ENCODE measurements at places on chromosomes 12 and 14.

DNA sequence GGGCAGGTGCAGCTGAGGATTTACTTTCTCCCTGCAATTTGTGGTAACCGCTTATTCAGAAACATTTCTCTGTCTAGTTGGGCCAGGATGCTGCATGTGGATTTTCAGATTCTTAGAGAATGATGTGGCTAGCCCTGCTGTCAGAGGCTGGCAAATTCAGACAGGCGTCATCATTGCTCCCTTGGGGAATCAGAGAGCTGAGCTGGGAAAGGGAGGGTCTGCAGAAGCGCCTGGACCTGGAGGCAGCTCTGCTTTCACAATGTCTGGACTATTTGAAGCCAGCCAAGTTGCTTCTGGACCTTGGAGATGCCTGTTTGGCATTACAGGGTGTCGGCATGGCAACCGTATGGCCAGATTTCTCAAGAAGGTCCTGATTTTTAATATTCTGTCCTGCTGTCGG is 3.4 kb downstream of the GALNT16 start:
- no peak for DNase-seq

DNA sequence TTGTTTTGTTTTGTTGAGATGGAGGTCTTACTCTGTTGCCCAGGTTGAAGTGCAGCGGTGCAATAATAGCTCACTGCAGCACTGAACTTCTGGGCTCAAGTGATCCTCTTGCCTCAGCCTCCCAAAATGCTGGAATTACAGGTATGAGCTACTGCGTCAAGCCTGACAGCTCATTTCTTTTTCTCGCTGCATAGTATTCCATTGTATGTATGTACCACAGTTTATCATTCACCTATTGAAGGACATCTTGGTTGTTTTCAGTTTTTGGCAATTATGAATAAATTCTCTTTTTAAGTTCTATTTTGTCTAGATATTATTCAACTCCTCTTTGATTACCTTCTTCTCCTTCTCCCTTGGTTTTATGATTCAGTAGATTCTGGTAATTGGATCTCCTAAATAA is 13.5 kb downstream of the HSD17B6 start:
- DNase-seq: no peak

- no peak for DNase-seq
These were observed 20.4 kb downstream of the ADAM20 start for GRCh38 chr14:70514168-70515069.

GRCh38 chr14:45128963-45129629 is 5.2 kb downstream of the FKBP3 start:
- DNase-seq: no peak

DNA sequence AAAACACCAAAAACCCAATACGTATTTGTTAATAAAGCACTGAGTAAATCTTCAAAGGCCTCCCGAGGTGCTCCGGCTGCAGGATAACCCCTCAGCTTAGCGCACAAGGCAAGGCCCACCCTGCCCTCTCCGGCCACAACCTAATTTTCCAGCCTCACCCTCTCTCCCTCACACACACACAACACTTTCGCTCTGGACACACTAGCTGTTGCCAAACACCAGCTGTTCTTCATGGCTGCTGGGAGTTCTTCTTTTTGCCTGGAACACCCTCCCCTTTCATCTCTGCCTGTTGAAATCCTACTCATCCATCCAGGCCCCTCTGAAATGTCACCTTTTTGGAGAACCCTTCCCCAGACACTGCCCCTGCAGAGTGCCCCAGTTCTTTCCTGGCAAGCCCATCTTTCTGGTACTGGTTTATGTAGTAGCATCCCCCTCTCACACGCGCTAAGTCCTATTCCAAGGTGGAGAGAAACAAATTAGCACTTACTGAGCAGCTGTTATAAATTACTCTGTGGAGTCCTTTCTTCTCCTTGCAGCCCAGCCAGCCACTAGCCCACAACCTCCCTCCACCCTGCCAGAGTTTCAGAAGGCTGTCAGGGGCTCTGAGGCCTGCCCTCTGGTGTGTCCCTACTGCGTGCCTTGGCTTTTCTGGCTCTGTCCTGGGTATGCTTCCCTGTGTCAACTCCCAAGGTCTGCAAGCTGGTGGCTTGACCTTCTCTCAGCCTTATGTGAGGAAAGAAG is 805 bp upstream of the CRACR2A start:
- DNase-seq: no peak

GRCh38 chr12:53770281-53770680 is 18.5 kb upstream of the CISTR start:
- DNase-seq: no peak

DNA sequence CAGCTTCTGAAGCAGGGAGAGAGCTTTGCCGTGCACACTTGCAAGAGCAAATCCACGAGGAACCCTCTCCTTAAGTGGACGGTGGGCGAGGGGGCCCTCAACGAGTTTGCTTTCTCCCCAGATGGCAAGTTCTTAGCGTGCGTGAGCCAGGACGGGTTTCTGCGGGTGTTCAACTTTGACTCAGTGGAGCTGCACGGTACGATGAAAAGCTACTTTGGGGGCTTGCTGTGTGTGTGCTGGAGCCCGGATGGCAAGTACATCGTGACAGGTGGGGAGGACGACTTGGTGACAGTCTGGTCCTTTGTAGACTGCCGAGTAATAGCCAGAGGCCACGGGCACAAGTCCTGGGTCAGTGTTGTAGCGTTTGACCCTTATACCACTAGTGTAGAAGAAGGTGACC is 69.0 kb downstream of the WDR20 start:
- no peak for DNase-seq

DNA sequence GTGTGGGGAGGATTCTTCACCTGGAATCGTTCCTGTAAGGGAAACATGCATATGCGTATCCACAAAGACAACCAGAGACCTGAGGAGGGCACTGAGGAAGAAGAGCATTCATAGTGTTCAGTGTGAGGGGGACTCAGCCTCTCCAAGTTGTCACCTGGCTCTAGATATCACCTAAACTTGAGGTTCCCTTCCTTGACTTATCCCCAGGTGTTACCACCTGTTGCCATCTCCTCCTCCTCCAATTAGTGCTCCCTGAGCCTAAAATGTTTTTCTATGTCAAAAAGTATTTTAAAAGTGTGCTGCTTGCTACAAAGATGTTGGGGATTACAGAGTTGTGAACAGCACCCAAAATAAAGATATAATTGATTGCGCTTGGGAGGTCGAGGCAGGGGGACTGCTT is 41.0 kb downstream of the FMNL3 start:
- no peak for DNase-seq

- no peak for DNase-seq
These were observed 66.0 kb downstream of the TMTC3 start for GRCh38 chr12:88207921-88208620.

DNA sequence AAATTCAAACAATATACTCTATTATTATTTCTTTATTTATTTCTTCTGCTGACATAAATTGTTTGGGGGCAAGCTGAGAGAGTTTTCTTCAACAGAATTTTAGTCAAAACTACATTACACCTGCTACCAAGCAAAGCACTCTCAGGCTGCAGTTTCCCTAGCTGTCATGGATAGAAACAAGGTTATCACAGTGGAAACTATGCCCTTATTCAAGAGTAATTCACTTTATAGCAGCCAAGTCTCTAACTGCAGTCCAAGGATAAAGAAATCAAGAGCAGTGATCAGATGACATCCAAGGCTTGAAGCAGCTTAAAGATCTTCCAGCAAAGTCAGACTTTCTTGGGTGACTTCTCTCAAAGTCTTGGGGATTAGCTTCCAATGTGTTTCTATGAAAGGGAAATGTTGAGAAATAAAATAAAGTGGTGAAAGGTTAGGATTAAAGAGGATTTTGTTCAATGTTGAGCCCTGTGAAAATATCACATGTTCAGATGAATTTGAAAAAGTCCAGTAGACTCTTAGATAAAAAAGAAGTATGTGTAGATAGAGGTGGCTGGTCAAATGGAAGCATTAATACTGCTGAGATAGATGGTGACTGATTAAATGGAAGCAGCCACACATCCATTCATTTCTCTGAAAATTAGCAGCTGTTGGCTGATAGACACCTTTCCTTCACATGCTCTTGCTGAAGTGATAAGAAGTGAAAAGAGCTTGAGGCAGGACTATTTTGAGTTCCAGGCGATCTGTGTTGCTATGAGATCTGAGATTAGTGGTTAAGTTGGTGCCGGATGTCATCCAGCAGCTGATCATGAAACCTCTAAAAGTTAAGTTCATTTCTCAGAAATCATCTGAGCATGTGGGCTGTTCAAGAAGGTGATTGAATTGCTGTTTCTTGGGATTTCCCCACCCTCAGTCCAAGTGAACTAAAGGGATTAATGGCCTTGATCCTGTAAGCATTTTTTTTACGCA is 257.8 kb upstream of the BTG1 start:
- DNase-seq: no peak

- DNase-seq: no peak
These were observed 81.1 kb upstream of the ST8SIA1 start for GRCh38 chr12:22415342-22416309.

DNA sequence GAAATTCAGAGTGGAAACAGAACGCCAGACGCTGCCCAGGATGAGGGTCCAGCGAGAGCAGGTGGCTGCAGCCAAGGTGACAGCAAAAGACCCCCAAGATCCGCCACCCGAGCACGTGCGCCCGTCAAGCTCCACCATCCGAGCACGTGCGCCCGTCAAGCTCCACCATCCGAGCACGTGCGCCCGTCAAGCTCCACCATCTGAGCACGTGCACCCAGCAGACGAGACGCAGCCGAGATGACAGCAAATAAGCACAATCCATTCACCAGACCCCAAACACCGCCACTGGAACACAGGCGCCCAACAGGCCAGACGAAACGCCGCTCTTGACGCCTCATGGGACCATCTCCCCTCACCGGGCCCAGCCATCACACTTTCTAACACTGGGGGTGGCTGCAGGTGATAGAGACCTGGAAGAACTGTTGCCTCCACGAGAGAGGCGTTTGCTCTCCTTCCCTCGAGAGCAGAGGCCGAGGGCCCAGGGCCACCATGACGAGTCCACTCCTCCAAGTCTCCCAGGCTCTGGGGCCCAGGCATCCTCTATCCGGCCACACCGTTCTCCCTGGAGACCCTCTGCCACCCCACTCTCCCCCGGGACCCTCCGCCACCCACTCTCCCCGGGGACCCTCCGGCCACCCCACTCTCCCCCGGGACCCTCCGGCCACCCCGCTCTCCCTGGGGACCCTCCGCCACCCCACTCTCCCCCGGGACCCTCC is 62.1 kb upstream of the GALNT9 start:
- DNase-seq: no peak

- DNase-seq: no peak
These were observed 26.9 kb downstream of the HIP1R start for GRCh38 chr12:122862110-122862634.

All from stimulated activated CD8-positive, alpha-beta memory T cell treated with anti-CD3 and anti-CD28 coated beads, Interleukin-4, amount 100 ng/mL, for 1 hour (primary cell).